ENCODE measurements at places on chromosomes 2 and 18.

DNA sequence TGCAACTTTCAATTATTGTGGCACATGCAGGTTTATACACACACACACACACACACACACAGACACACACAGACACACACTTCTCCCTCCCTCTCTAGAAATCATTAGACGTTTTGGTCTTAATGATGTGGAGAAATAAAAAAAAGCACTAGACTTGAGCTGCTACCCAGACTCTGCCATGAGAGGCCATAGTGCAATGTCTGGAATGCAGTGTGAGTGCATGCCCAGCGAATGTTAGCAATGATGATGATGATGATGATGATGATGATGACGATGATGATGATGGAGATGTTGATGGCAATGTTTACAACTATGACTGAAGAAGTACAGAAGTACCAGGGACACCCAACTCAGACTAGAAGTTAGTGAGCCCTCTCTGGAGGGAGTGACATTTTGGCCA lies 23.8 kb upstream of the KLHL29 start:
- no peak for DNase-seq

- DNase-seq = no peak
Measured at GRCh38 chr2:150716186-150716585, 228.7 kb upstream of the RND3 start.

DNA sequence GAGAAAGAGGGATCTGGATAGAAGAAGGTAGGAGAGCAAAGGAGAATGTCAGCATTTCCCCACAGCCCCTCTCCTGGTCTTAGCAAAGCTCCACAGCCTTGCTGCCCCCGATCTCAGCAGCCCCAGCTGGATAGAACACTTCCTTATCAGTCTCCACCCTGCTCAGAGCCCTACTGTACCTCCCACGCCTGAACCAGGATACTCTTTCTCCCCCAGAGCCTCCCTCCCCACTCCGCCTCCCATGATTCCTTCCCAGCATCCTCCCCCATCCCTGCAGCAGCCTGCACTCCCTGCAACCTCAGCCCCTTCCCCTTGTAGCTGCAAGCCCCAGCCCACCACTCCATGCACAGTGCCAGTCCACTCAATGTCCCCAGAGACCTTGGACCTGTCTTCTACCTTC lies 25.8 kb downstream of the PLB1 start:
- DNase-seq = no peak

- DNase-seq = no peak
Measured at GRCh38 chr18:5456577-5457461, 87.0 kb downstream of the EPB41L3 start.

- DNase-seq = no peak
Measured at GRCh38 chr2:96123936-96124335, 7.6 kb upstream of the ADRA2B start.

- DNase-seq = no peak
Measured at GRCh38 chr2:200728630-200729029, 83.1 kb upstream of the BZW1 start.

DNA sequence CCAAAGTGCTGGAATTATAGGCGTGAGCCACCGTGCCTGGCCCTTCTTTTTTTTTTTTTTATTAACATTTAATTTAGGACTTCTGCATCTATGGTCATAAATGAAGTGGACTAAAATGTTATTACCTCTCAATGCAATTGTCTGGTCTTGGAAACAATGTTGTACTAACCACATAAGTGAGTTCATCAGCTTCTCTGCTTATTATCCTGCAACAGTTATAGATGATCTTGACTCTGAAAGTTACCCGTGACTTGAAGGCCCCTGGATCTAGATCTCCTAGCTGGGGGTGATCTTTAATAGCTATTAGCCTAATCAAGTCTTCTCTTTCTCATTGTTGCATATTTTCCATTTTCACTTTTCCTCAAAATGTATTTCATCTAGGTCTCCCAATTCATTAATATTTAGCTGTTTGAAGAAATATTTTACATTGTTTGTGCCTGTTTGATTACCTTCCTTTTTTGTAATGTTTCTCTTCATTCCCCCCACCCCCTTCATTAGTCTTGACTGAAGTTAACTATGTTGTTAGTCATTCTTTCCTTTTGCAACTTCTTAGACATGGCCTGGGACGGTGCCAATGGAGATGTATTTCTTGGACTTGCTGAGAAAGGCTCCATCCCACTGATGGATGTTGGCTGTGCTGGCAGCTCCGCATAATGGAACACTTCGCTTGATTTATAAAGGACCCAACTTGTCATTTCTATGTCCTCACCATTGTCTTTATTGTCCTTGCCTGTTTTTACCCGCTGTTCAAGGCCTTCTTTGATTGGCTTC lies 141.6 kb upstream of the RIOK3 start:
- DNase-seq = no peak

DNA sequence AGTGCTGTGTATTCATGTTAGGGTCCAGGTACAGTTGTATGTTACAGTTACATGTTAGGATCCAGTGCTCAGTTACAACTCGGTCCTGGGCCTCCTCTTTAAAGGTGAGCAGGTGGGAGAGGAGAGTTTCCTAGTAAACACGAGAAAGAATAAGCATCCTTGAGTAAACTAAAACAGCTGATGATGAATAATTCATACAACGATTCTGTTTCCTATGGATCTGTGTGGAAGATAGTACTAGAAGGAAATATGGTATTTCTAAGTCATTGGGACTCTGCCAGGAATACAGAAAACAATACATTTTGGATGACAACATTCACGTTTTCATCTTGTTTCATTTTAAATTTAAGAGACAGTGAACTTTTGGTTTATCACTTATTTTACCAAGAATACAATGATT lies 29.5 kb downstream of the SNTG2 start:
- DNase-seq = no peak
